Renal pelvis (tissue), 12 donors: ENCODE measurements at places on chromosomes 12 and 14.
A peak's percentile ranks its signal among the peaks of the same experiment; 100 is the strongest.

- no peak for DNase-seq
Observed at GRCh38 chr12:112183141-112184021, 58.0 kb downstream of the TRAFD1 start.

DNA sequence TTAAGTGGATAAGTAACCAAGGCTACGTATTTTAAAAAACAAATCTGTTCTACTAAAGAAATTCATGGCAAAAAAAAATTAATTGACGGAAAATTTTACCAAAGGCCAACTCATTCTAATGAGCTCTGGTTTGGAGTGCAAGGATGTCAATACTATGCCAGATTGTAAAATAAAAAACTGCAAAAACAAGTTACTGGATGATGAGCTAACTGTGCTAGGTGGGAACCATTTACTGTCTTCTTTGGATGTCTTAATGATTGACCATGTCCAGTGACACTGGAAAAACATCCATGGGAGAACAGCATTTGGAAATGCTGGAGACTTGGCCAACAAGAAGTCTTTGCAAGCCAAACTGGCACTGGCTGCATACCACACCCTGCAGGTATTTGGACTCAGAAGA is 41.6 kb downstream of the KITLG start:
- DNase-seq: no peak

DNA sequence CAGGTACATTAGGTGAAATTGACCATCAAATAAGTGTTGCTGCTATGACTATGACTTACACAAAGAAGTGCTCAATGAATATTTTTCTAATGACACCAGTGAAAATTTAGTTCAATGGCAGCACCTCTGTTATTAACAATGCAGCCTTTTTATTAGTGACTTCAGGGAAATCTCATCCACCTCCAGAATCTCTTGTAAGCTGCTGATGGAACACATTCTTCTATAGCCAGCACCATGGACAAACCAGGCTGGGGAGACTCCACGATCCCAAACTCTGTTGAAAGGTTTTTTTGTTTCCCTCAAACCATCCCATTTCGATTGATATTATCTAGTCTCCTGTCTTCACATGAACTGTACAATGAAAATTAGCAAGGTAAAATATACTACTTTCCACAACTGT is 265.9 kb downstream of the ITPR2 start:
- no peak for DNase-seq

DNA sequence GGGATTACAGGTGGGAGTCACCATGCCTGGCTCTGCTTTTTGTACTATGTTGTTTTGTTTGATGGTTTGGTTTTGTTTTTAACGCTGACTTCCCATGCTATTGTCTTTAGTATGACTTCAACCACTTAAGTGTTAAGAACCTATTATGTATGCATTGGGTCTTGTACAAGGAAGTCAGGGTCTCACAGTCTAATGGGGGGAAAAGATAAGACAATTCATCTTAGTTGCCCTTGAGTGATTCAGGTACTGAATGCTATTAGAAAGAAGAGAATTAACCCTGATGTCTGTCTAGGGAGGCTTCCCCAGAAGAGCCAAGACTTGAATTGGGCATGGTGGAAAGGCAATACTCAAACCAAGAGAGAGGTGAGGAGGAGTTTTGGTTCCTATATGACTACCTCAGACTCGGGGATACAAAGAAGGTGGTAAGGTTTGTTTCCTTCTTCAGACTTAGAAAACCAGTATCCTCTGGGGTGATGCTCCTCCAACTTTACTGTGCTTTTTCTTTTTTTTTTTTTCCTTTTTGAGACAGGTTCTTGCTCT is 64.6 kb downstream of the SUSD6 start:
- DNase-seq: no peak

DNA sequence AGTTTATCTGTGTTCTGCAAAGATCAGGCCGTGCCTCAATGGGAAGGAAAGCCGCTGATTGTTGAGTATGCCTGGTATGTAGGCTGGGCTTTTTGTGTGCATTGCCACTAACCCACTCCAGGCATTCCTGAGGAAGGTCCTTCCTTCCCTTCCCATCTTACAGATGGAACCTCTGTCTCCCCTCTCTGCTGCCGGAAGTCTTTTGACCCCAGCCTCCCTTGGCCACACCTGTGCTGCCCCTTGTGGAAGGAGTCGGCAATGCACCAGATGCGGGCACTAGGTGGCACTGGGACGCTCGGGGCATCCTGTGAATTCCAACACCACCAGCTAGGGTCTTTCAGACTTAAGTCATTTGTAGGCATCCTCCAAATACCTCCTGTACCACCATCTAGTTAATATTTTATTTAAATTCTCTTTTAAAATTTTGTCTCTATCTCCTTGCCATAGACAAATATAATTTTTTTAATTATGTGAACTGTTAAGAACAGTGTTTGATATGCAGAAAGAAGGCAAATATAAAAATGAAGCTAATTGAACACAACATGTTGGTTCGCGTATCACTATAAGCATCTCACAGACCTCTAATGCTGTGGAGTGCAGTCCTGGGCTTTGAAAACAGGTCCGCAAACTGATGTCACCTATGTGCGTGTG is 99.6 kb downstream of the RIN3 start:
- DNase-seq: peak; percentile 3

DNA sequence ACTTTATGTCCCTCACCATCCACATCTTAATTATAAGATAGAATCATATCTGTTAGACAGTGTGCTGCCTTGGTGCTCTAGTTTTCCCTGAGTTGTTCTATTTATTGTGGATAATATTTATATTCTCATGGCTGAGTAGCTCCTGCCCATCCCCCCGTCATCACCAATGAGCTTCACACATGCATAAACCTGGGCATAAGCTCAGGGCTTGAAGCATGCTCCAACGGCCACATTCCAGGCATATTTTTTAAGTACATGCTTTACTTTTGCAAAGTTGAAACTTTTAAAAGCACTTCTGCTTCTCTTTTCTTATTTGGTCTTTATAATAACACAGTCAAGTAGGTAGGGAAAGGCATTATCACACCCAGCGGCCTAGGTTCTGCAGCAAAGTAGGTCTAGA is 3.4 kb upstream of the FBXO34 start:
- DNase-seq: no peak

GRCh38 chr12:21913823-21914222 is 27.4 kb downstream of the ABCC9 start:
- DNase-seq: no peak

- DNase-seq: no peak
Observed at GRCh38 chr12:102964872-102965271, 7.4 kb downstream of the ASCL1 start.

DNA sequence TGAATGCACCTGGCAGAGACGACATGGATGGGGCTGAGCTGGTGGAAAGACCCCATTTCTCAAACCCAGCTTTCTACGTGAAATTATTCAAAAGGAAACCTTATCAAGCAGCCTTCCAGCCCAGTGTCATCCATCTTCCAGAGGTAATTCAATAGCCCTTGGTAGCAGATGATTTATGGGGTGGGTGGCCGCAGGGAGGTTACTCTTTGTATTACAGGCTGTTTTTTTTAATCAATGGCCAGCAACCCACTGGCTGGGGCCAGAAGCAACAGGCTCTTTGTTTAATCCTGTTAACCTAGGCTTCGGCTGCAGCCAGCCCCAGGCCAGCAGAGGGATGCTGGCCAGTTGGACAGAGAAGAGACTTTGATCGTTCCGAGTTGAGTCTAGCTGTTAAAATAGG is 139.8 kb upstream of the SRRM4 start:
- no peak for DNase-seq

GRCh38 chr14:104799244-104800014 is 1.5 kb upstream of the ZBTB42 start:
- no peak for DNase-seq

- DNase-seq: no peak
Observed at GRCh38 chr12:117821480-117822175, 147.2 kb downstream of the KSR2 start.

- DNase-seq: no peak
Observed at GRCh38 chr12:91986084-91986483, 159.6 kb downstream of the BTG1 start.

DNA sequence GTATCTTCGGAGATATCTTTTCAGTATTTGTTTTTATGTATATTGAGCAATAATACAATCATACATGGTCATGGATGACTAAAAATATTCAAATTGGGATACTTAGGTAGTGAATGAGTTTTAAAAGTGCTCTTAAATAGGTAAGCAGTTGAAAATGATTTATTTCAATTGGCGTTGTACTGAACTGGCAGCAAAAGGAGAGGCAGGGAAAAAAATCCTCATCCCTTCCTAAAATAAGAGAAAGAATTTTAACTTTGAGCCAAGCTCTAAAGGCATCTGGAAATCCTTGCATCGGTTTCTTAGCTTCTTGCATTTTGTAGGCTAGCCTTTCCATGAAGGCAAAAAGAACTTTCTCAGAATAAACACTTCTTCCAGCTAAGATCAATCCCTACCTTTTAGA is 125.2 kb downstream of the MGST1 start:
- DNase-seq: no peak

GRCh38 chr14:89276424-89276975 is 140.5 kb downstream of the FOXN3 start:
- DNase-seq: no peak

- DNase-seq: peak; percentile 77
Observed at GRCh38 chr14:99682809-99683618, 1.1 kb upstream of the CYP46A1 start.

GRCh38 chr12:118846416-118846815 is 134.9 kb upstream of the SRRM4 start:
- DNase-seq: no peak

DNA sequence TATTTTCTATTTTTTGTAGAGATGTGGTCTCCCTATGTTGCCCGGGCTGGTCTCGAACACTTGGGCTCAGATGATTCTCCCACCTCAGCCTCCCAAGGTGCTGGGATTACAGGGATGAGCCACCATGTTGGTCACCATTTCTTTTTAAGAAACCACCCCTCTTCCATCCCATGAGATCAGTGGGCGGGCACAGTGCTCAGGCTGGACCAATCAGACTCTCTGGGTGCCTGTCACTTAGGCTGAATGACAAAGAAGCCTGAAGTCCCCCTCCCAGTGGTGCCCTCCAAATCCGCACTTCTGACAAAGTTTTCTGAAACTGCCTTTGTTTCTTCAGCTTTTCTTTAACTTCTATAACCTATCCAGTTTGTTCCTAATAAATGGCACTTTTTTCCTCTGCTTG is 48.2 kb downstream of the CALM1 start:
- no peak for DNase-seq

DNA sequence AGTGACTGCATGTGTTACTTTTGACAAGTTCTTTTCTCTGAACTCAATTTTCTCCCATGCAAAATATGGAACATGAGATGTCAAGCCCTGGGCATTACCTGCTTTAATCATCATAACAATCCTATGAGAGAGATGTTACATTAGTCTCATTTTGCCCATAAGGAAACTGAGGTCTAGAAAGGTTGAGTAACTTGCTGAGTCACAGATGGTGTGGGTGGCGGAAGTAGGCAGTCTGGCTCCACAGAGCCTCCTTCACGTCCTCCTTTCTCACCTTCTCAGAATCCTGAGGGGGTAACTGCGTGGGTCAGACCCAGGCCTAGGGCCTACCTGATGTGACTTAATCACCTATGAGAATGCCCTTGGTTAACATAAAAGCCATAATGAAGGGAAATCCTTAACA is 50.7 kb downstream of the TMTC1 start:
- no peak for DNase-seq

DNA sequence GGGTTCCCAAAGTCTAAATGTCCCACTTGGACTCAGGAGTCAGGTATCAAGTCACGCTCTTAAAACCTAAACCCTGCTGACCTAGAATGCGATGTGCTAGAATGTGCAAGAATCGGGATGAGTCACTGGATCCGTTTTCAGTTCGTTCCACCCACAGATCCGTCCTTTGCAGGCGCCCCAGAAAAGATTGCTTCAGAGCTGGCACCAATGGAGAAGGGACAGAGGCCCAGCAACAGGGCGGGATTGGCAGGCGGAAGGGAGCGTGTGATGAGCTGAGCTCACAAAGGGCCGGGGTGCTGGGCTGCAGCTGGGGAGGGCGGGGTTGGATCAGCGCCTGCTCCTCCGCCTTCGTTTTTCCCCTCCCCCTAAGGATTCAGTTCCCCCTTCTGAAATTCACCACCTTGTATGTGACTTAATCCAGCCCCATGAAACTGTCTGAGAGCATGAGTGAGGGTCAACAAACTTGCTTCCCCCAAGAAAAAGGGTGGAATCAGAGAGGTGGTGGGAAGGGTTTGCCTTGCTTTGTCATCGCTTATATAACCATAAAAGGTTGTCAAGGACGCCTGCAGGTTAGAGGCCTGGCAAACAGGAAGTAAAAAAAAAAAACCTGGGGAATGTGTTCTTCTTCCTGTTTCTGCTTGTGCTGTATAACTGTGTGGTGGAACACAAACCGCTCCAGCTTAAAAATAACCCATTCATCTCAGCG is 2.8 kb upstream of the UBC start:
- DNase-seq: peak; percentile 99

DNA sequence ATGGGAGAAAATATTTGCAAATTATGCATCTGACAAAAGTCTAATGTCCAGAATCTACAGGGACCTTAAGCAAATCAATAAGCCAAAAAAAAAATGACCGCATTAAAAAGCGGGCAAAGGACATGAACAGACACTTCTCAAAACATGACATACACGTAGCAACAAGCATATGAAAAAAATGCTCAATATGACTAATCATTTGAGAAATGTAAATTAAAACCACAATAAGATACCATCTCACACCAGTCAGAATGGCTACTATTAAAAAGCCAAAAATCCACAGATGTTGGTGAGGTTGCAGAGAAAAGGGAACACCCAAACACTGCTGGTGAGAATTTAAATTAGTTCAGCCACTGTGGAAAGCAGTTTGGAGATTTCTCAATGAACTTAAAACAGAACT is 16.1 kb downstream of the PAWR start:
- DNase-seq: no peak

DNA sequence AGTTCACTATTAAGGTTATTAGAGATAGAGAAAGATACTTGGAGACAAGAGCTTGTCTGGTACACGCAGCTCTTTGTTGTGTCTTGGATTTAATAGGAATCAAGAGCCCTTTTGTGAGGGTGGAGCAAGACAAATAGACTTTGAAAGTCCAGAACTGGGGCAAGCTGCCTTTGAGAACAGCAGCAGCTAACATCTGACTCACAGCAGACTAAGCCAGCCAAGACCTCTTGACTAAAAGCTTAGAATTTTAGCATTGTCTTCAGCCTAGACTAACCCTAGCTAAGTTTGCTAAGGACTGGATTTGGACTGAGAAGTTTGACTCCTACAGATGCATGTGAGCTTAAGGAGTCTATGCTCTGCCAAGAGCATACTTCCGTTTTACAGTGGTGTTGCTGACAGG is 201.9 kb upstream of the RBM19 start:
- no peak for DNase-seq

GRCh38 chr14:88853129-88853528 is 28.7 kb downstream of the TTC8 start:
- no peak for DNase-seq

GRCh38 chr12:55830601-55831446 is 1.4 kb upstream of the DNAJC14 start:
- peak; percentile 87 for DNase-seq

DNA sequence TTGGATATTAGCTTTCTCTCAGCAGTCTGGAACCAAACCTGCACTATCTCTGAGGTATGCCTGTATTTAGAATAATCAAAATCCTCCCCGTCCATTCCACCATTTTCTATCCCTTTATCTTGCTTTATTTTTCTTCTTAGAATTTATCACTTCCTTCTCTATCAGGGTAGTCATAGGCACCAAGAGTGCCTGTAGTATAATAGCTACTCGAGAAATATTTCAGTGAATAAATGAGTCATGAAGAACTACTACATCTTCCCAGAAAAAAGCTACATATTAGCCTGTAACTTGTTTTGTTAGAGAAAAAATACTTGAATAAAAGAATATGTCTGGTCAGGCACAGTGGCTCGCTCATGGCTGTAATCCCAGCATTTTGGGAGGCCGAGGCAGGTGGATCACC is 4.3 kb downstream of the SLC2A14 start:
- DNase-seq: no peak

GRCh38 chr14:61691495-61691894 is 3.8 kb upstream of the HIF1A start:
- no peak for DNase-seq
